ENCODE measurements at places on chromosomes 16 and 17. TPM values are rescaled to one million over a fixed set of nuclear protein-coding genes. Genes with fewer than 3 reads are reported as not detected.

DNA sequence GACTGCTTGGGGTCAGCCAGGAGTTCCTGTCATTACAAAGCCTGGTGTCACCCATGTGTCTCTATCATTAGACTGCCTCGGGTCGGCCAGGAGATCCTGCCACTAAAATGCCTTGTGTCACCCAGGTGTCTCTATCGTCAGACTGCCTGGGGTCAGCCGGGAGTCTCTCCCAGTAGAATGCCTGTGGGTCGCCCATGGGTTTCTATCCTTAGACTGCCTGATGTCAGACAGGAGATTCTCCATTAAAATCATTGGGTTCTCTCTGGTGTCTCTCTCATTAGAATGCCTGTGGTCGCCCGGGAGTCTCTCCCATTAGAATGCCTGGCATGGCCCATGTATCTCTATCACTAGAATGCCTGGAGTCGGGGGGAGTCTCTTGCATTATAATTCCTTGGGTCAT is 2231.0 kb downstream of the TP53TG3F start:
- no peak for DNase-seq

GRCh38 chr16:73268366-73268993 is 220.6 kb upstream of the ZFHX3 start:
- peak; percentile 24 for DNase-seq

- no peak for DNase-seq
These were observed 97.3 kb downstream of the HAPSTR1 start for GRCh38 chr16:9188721-9189120.

GRCh38 chr16:11025120-11025531 is 80.8 kb downstream of the CLEC16A start:
- no peak for DNase-seq

GRCh38 chr17:10899281-10899680 is 61.4 kb upstream of the PIRT start:
- DNase-seq = no peak

- DNase-seq = peak; percentile 84
These were observed 532 bp downstream of the DHX40 start for GRCh38 chr17:59565959-59566324.

Gene TMEM220
- 0.11 TPM for total RNA-seq

Gene NBR1
- 19.5 TPM for total RNA-seq

Gene RNF222
- total RNA-seq = not detected

Gene TP53TG3
- not detected for total RNA-seq
